ENCODE measurements at places on chromosomes 7 and 10. TPM values are rescaled to one million over a fixed set of nuclear protein-coding genes. Genes with fewer than 3 reads are reported as not detected.

GRCh38 chr10:60236869-60237524, 152.7 kb downstream of the ANK3 start:
- peak; percentile 48 for DNase-seq
- H3K4me1 ChIP-seq = peaks cover 6% of the 10 kb centered on the region
- peak overlapping the region; percentile 81 for H3K4me3 ChIP-seq
- H3K27me3 ChIP-seq = no peaks in the 10 kb centered on the region

DNA sequence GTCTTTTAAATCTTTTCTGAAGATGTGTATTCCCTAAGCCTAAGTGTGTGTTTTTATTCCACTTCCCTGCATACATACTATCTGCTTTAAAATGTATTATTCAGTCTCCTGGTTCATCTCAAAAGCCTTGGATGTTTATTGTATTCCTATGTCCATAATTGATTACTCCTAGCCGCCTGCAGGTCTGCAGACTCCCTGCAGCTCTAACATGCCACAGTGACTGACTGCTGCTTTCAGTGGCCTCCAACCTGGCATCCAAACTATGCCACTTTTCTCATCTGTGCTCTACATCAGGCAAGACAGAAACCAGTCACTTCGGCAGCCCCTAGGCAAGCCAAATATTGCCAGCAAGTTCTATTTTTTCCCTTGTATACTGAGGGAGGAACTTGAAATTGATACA, 81.7 kb downstream of the ABCA13 start:
- no peaks in the 10 kb centered on the region for H3K27me3 ChIP-seq
- DNase-seq = no peak
- H3K27ac ChIP-seq = no peak overlapping the region

DNA sequence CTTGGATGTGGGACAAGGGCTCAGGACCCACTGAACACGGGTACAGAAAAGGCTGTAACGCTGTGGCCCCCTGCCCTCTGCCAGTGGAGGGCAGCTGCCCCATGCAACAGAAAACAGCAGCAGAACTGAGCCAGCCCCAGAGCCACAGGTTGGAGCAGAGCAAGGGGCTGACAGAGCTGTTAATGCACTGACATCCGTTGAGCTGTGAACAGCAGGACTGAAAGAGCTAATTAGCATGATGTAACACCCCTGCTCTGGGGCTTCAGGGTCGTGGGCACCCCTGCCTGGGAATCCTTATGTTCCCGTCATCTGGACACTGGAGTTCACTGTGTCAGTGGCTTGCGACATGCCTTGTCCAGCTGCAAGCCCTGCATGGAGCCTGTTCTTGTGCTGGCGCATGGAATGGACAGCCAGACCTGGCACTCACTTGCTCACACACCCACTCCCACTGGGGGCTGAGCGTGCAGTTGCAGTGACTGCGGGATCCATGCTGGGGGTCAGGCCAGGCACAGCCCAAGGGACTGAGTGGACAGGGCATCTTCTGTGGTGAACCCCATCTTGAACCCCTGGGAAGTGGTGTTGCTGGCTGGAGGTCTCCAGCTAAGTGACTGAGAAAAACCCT, 293.7 kb downstream of the DNAJB9 start:
- DNase-seq = no peak
- no peak overlapping the region for H3K27ac ChIP-seq
- H3K4me3 ChIP-seq = no peak overlapping the region
- no peaks in the 10 kb centered on the region for H3K27me3 ChIP-seq

DNA sequence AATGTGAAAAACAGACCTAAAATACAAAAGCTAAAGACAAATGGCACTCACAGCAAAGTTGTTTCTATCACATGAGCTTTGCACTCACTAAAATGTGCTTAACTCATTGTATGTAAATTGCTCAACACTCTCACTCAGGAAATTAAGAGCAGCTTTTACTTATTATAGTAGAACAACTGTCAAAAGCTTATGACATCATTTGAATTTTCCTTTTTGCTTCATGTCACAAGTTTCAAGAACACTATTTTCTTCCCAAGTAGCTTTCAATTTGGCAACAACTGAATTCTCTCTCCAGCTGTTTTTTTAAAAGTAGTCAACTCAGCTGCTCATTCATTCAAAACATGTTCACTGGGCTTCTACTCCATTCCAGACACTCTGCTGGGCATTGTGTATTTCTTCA, 46.9 kb downstream of the ATE1 start:
- peaks cover 7% of the 10 kb centered on the region for H3K36me3 ChIP-seq
- no peak for DNase-seq
- no peaks in the 10 kb centered on the region for H3K27me3 ChIP-seq
- no peak overlapping the region for H3K27ac ChIP-seq

DNA sequence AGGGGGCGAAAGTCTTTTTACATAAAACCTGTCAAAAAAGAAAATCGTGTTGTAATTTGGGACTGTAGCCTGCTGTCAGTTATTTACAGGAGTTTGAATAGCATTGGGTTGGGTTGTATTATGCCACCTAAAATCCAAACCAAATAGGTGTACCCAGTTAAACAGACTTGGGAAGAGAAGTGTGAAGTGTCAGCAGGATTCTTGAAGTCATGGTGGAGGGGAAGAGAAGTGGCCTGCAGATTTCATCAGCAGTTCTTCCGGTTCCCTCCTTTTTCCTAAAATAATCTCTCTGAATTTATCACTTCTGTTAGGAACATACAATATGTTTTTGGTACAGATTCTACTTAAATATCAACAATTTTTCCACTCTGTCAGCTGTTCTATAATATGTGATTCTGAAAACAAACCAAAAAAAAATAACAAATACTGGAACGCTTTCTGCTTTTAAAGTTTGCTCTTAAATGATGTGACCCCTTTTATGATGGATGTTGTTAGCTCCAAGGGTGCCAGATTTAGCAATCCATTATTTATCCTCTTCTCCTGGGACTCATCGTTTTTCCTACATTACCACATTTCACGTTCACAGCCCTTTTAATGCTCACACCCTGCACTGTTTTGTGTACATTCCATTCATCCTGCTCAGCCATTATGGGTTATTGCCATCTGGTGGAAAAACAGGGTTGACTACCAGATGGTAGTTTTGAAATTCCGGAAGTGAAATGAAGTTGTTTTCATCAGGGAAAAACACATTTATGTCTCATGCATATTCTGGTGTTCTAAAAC, 18.7 kb upstream of the ARHGAP12 start:
- no peaks in the 10 kb centered on the region for H3K27me3 ChIP-seq
- H3K27ac ChIP-seq = no peak overlapping the region

GRCh38 chr7:151254316-151254715, 5.8 kb upstream of the SMARCD3 start:
- H3K4me3 ChIP-seq = no peak overlapping the region
- peaks cover 7% of the 10 kb centered on the region for H3K4me1 ChIP-seq
- H3K27ac ChIP-seq = no peak overlapping the region
- no peaks in the 10 kb centered on the region for H3K36me3 ChIP-seq
- peaks cover 11% of the 10 kb centered on the region for H3K27me3 ChIP-seq

- H3K27ac ChIP-seq = no peak overlapping the region
- no peak for DNase-seq
- H3K36me3 ChIP-seq = peaks cover 77% of the 10 kb centered on the region
- H3K27me3 ChIP-seq = no peaks in the 10 kb centered on the region
- H3K4me1 ChIP-seq = no peaks in the 10 kb centered on the region
Observed at GRCh38 chr10:112434988-112435619, 11.6 kb downstream of the ZDHHC6 start.

DNA sequence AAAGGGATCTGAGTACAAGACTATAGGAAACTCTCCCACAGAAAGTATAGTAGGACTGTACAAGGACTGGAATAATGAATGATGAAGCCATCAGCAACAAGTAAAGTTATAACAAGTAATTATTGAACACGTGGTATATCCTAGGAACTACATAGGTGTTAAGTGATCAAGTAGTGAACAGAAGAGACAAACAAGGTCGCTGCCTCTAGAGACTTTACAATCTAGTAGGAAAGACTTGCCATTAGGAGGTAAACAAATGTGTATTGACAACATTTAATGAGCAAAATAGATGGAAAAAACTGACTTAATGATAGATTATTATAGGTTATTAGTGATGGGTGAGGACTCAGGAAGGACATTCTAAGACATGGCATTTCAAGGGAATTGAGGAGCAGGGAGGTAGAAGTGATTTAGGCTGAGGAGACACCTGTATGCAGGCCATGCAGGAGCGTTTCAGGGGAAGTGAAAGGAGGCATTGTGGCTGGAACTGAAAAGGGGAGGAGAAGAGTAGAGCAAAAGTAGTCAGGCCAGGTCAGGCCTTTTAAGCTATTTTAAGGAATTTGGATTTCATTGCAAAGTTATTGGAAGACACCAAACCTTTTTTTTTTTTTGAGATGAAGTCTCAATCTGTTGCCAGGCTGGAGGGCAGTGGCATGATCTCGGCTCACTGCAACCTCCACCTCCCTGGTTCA, 8.5 kb upstream of the GLCCI1 start:
- H3K4me3 ChIP-seq = no peak overlapping the region
- H3K27ac ChIP-seq = no peak overlapping the region
- H3K27me3 ChIP-seq = no peaks in the 10 kb centered on the region
- H3K4me1 ChIP-seq = no peaks in the 10 kb centered on the region

- H3K4me3 ChIP-seq = no peak overlapping the region
- H3K4me1 ChIP-seq = peaks cover 11% of the 10 kb centered on the region
- no peaks in the 10 kb centered on the region for H3K27me3 ChIP-seq
- DNase-seq = no peak
- H3K36me3 ChIP-seq = no peaks in the 10 kb centered on the region
Observed at GRCh38 chr7:77427996-77428603, 12.0 kb upstream of the GSAP start.

DNA sequence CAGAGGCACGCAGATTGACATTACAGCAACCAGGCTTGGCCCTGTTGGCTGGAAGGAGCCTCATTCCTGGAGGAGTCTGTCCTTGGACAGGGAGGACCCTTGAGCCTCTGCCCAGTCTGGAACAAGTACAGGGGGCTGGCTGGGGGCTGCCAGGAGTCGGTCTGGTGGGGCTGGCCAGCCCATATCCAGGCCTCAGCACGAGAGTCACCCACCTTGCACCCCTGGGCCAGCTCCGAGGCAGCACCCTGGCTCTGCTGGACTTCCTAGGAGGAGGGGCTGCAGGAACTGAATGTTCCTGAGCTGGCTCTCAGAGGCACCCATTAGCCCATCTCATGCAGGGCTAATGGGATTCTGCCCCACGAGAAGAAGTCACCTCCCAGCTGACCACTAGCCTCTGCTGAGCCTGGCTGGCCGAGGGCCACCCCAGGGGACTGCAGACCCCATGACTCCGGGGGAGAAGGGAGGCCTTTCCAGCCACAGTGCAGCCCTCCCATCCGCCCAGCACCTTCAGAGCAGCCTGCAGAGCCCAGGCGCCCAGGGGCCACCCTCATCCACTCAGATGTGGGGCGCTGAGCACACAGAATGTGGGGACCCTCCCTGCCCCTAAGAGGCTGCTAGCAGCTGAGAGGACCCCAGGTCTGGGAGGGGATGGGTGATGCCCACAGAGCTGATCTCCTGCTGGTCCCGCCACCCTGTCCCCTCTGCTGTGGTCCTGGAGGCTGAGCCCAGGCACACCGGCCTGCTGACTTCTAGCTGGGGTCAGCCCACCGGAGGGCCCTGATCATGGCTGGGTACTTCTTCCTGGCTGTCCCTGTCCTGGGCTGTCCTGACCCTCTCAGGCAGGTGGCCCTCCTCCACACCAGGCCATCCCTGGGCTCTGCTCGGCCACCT, 14.8 kb upstream of the INPP5A start:
- H3K27ac ChIP-seq = no peak overlapping the region
- H3K4me1 ChIP-seq = no peaks in the 10 kb centered on the region
- H3K36me3 ChIP-seq = no peaks in the 10 kb centered on the region
- DNase-seq = no peak

GRCh38 chr7:45984386-45985295, 63.6 kb upstream of the IGFBP3 start:
- H3K27me3 ChIP-seq = no peaks in the 10 kb centered on the region
- no peak overlapping the region for H3K27ac ChIP-seq
- H3K36me3 ChIP-seq = no peaks in the 10 kb centered on the region
- DNase-seq = no peak
- no peaks in the 10 kb centered on the region for H3K4me1 ChIP-seq
- H3K4me3 ChIP-seq = no peak overlapping the region

DNA sequence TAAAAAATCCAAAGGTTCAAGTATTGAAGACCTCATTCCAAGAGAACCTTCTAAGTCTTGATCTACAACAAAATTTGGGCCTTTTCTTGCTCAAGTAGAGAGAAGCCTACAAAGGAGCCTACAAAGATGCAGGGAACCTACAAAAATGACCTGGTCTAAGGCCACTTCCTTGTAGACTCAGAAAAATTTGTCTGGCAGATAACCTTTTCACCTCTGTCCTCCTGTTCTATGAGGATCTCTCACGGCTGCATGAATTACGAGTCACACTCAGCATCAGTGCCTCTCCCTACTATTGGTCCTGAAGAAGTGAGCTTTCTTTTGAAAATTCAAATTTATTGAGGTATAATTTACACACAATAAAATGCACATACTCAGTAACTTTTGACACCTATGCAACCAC, 29.3 kb downstream of the CCNJ start:
- no peak for DNase-seq
- no peaks in the 10 kb centered on the region for H3K4me1 ChIP-seq
- H3K27me3 ChIP-seq = no peaks in the 10 kb centered on the region
- no peaks in the 10 kb centered on the region for H3K36me3 ChIP-seq
- H3K4me3 ChIP-seq = no peak overlapping the region

DNA sequence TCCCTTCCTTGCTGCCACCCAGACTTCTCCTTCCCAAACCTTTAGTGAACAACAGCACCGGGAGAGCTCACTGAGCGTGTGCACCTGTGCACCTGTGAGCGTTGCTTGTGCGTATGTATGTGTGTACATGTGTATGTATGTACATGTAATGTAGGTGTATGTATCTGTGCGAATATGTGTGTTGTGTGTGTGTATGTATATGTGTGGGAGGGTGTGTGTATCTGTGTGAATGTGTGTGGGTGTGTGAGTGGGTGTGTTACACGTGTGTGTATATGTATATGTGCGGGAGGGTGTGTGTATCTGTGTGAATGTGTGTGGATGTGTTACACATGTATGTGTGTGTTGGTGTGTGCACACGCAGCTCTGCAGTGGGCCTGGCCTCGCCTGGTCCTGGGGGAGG, 44.5 kb upstream of the DNAJB6 start:
- H3K4me1 ChIP-seq = no peaks in the 10 kb centered on the region
- H3K36me3 ChIP-seq = no peaks in the 10 kb centered on the region
- H3K27me3 ChIP-seq = no peaks in the 10 kb centered on the region
- no peak overlapping the region for H3K27ac ChIP-seq

DNA sequence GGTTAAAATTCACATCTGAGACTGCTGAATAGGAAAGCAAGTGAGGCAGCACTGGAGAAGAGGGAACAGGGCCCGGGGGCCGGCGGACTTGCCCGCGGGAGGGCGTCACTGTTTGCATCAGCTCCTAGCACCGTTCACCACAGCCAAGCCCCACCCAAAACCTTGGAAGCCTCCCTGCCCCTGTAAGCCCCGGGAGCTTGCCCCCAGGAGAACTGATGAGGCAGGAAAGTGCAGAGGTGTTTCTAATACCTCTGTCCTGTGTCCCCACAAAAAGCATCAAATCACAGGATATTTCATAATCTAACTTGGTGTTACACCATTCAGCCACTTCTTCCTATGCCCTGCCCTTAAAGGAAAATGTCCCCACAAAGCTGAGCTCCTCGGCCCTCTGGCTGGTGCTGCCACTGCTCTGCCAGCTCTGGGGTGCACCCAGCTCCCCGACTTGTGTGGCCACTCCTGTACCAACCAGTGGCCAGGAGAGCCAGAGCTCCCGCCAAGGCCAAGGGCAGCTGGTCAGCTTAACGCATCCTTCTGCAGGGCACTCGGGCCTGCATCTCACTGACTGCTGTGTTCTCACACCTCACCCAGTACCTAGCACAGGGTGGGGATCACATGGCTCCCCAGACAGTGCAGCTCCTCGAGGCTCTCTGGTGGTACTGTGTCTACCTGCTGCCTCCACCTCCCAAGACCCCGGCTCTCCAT, 47.3 kb upstream of the CNPY1 start:
- no peak overlapping the region for H3K4me3 ChIP-seq
- no peak for DNase-seq
- H3K36me3 ChIP-seq = no peaks in the 10 kb centered on the region
- H3K4me1 ChIP-seq = no peaks in the 10 kb centered on the region
- no peak overlapping the region for H3K27ac ChIP-seq
- H3K27me3 ChIP-seq = no peaks in the 10 kb centered on the region

The NPSR1 gene
- not detected for total RNA-seq

The HELLS gene
- 47.7 TPM for total RNA-seq

The STEAP1 gene
- total RNA-seq = not detected
